DND-41 (cell line): ENCODE measurements at places on chromosomes 12 and 14.

DNA sequence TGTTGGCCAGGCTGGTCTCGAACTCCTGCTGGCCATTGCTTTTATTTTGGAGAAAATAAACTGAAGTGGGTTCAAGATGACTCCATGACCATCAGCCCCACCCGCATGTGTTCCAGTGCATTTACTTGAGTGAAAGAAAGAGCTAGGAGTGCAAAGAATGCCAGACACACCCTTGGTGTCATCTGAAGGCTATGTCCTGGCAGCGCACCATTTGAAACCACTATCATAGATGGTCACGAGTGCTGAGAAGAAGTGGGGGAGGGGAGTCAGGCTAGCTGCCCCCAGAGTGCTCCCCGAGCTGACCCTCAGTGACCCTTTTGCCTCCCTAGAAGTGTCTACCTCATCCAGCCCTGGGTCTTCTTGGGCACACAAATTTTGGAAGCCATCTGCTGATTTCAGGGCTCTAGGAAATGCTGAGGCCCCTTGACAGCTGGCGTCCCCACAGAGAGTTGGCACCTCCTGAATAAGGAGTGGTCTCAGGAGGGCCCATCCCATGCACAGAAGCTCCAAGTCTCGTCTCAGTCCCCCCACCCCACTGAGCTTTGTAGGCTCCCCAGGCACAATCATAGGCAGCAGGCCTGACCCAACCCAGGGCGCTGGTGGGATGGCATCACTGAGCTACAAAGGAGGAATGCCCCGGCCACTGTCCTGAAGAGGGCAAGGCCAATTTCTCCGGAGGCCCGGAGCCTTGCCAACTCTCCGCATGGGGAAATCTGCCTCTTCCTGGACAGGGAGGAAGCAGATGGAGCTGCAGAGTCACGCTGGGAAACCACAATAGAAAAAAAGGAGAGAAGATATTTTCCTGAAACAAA lies 28.0 kb downstream of the PXN start:
- no peak for DNase-seq

- DNase-seq: no peak
Measured at GRCh38 chr12:11805043-11805442, 155.6 kb downstream of the ETV6 start.

DNA sequence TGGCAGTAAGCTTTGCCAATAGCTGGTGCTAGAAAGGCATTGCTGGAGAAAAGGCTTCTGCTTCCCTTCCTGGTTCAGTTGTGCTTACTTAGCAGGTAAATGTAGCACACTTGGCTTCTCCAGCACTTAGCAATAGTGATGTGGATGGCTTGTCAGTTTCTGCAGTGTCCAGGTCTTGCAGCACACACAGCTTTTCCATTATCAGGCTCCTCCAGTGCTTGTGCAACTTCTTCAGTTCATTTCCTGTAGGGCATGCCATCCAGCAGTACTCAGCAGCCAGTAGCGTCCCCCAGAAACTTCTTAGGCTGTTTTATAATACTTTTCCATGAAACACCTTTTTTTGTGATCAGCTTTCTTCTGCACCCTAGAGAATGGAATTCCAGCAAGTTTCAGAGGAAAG lies 154.6 kb downstream of the SLC6A15 start:
- DNase-seq: no peak

DNA sequence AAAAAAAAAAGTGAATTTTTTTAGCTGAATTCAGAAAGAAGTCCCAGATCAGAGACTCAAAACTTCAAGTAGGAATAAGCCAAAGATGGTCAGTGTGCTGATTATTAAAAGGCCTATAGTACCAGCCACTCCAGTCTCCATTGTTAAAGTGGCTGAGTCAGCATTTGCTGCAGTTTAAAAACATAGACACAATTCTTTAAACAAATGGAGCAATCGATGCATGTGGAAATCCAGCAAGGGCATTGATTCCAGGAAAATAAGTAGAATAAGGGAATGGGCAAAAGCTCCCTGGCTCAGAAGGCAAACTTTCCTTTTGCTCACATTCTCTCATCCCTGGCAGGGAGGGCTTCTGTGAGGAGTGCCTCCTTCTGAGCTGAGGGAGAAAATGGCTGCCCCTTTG lies 317.6 kb downstream of the LRIG3 start:
- no peak for DNase-seq

- DNase-seq: no peak
Measured at GRCh38 chr14:102605029-102605428, 12.6 kb downstream of the RCOR1 start.

DNA sequence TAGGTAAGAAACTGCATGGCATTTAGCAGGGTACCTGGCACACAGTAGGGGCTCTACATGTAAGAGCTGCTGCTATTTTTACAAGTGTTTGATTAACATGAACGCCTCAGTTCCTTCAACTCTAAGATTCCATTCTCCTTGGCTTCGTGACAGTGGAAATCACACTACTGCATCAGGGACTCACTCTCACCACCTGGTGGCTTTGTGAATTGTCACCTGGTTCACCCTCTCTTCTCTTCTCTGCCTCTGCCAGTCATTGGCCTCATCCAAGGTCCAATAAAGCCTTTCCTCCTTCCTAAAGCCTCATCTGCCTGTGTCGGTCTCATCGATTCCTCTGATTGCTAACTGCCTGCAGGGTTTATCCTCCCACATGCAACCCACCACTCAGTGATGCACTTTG lies 476.4 kb downstream of the VRK1 start:
- no peak for DNase-seq

DNA sequence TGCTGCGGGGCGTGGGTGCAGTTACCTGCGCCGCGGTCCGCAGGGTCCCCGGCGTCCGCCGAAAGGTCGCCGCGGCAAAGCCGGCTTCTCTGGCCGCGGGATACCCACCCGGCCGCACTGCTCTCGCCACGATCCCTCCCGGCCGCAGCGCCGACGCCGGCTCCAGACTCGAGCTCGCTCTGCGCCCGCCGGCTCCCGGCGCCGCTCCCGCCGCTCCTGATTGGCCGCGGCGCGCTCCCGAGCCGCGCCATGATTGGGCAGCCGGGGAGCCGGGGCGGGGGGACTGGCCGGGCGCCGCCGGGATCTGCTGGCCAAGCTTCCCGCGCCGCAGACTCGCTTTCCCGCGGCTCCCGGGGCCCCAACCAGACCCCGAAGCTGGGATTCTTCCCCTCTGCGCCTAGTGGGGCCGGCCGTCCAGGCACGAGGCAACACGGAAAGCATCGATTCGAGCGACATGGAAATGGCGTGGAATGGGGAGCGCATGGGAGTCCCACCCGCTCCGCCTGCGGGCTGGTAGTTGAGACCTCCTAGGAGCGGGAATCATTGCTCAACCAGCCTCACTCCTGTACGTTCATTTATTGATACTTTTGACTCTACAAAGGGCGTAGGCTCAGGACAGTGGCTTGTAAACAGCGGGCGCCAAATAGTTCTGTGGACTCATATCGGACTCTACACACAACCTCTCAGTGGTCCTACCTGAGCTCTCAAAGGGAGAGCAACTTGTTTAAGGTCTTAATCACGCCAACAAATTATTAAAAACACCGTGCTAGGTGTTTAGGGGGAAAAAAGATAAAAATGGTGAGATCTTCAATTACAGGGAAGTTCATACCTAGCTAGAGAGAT lies 36.4 kb upstream of the STON2 start:
- DNase-seq: no peak

DNA sequence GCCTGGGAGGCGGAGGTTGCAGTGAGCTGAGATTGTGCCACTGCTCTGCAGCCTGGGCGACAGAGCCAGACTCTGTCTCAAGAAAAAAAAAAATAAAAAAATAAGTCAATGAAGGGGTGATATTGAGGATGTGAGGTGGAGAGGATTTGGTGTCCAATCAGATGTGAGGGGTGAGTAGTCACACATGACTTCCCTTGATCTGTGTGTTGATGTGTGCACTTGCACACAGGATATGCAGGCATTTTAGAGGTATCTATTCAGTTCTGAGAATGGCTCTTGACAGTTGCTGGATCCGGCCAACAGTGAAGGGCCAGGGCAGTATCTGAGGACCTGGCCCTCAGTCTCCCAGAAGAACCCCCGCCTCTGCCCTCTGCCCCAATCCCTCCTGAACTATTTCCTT lies 7.8 kb upstream of the SP7 start:
- DNase-seq: no peak

GRCh38 chr14:101395779-101396178 lies 165.5 kb upstream of the DIO3 start:
- DNase-seq: no peak

DNA sequence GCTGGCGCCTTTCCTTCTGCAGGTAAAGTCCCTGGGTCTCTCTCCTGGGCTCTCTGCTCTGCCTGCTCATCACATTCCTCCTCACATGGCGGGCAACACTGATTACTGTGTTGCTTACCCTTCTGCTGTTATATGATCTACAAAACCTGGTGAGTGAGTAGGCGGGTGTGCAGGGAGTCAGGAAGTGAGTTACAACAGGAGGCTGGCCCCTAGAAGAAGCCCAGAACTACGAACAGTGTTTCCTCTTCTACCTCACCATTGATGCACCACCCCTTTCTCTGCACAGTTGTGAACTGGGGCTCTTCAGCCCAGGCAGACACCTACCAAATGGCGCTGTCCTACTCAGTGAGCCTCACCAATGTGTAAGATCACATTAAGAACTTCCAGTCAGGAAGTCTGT lies 4.9 kb upstream of the KLHL33 start:
- no peak for DNase-seq

GRCh38 chr14:104521816-104522745 lies 57.5 kb upstream of the C14orf180 start:
- DNase-seq: no peak

- no peak for DNase-seq
Measured at GRCh38 chr14:52951681-52952554, 1.1 kb upstream of the FERMT2 start.

GRCh38 chr14:99519347-99519881 lies 38.2 kb downstream of the CCNK start:
- DNase-seq: no peak
